ENCODE measurements at places on chromosomes 13 and 19.

DNA sequence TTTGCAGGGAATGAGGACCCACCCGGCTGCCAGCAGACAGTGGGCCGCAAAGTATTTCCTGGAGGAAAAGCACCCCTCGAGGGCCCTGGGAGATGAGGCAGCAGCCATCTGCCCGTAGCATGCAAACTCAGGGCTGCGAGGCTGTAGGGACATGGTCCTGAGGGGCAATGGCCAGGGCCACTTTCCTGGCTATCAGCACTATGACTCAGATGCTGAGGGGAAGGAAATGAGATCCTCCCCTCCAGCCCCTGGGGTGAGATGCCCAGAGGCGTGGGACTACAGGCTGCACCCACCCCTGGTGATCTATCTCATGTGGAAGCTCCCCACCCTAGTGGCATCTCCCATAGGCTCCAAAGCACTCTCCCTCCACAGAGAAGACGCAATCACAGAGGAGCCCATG lies 80.1 kb downstream of the SLC7A1 start:
- DNase-seq: no peak

DNA sequence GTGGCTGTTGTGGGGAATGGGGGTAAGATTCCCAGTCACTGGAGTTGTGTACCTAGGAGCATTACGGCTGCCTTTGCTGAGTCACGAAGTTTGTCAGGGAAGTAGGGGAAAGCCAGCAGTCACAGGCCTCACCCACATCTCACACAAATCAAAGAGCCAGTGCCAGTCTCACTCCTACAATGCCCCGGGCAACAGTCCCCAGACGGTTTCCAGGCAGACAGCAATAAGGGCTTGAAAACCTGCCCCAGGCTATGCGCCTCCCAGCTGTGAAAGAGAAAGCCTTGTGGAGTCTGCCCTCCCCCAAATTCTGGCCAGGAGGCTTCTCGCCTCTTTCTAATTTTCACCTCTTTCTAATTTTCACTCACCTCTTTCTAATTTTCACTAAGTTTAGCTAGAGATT lies 142.3 kb upstream of the EDNRB start:
- DNase-seq: no peak

DNA sequence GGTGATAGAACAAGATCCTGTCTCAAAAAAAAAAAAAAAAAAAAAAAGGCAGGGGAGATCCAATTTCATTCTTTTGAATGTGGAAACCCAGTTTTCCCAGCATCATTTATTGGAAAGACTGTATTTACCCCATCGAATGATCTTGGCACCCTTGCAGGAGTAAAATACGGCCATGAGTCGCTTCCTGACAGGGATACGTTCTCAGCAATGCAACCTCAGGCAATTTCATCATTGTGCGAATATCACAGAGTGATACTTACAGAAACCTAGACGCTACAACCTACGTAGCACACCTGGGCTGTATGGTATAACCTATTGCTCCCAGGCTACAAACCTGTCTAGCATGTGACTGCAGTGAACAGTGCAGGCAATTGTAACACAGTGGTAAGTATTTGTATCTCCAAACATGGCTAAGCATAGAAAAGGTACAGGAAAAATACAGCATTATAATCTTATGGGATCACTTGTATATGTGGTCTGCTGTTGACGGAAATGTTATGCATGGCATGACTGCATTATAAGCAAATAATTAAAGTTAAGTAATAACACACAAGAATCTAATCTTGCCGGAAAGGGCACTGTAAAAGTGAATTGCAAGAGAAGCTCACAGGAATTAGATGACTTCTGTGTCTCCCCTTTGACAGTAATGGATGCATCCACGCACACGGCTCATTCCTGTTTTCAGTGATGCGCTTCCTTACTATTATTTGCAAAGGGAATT lies 24.1 kb downstream of the RFX2 start:
- no peak for DNase-seq

- no peak for DNase-seq
Observed at GRCh38 chr19:10092648-10093294, 6.7 kb downstream of the SHFL start.

DNA sequence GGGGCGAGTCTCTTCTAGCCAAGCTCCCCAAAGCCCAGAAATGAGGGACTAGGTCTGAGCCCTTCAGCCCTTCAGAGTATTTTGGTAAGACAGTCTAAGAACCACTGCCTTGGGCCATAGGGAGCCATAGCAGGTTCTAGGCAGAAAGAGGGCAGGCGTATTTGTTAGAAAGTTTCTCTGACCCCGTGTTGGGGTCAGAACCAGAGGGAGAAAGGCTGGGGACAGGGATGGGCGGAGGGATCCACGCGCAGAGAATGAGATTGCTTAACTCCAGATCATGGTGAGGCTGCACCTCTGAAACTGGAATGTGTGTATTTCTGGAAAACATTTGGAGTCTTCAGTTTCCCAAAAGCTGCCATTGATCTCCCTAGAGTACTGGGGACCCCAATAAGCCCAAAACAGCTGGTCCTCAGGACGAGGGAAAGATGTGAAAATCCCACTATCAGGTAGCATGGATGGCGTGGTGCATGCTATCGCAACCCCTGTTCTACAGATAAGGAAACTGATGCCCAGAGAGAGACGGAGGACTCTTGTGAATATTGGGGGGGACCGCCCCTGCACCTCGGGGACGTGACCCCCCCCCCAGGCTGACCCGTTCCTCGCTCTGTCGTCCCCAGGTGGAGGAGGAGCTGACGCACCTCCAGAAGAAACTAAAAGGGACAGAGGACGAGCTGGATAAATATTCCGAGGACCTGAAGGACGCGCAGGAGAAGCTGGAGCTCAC lies 703 bp upstream of the TPM4 start:
- no peak for DNase-seq

All from CD4-positive, alpha-beta T cell treated with Interleukin-21 for 1 hour (primary cell).